ENCODE measurements at places on chromosomes 13 and 19.
A peak's percentile ranks its signal among the peaks of the same experiment; 100 is the strongest.

GRCh38 chr13:113187263-113187669, 21.2 kb downstream of the PCID2 start:
- DNase-seq, result peak; percentile 43
- H3K4me3 ChIP-seq, result no peak overlapping the region
- peaks cover 66% of the 10 kb centered on the region for H3K36me3 ChIP-seq

- peaks cover 64% of the 10 kb centered on the region for H3K27me3 ChIP-seq
- peaks cover 11% of the 10 kb centered on the region for H3K4me1 ChIP-seq
- H3K4me3 ChIP-seq, result no peak overlapping the region
- H3K36me3 ChIP-seq, result no peaks in the 10 kb centered on the region
Observed at GRCh38 chr13:110391273-110391672, 84.2 kb downstream of the COL4A2 start.

DNA sequence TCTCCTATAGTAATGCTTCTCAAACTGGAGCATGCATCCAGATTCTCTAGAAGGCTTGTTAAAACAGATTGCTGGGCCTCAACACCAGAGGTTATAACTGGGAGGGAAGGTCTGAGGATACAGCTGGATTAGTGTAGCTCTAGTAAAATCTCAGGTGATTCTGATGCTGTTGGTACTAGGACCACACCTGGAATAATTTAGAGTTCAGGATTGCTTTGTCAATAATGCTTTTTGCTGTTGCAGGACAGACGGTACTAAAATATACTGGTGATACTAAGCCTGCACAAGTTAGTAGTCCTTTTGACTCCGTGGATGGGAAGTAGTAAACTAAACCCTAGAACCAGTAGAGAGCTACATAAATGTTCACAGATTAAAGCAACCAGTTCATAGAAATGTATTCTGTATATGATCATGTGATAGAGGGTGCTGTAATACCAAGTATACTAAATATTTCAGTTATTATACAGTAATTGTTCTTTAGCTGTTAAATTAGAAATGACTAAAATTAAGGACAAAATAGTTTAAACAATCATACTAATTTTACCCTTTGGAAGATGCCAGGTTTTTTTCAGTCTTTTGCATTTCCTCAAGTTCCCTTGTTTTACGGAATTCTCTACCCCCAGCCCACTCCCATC, 258.2 kb upstream of the STARD13 start:
- H3K27me3 ChIP-seq, result no peaks in the 10 kb centered on the region
- peaks cover 34% of the 10 kb centered on the region for H3K4me1 ChIP-seq
- DNase-seq, result no peak
- H3K4me3 ChIP-seq, result peak overlapping the region; percentile 93
- H3K36me3 ChIP-seq, result peaks cover 4% of the 10 kb centered on the region

GRCh38 chr13:33745370-33746324, 72.3 kb upstream of the RFC3 start:
- H3K27ac ChIP-seq, result no peak overlapping the region
- no peaks in the 10 kb centered on the region for H3K27me3 ChIP-seq
- H3K36me3 ChIP-seq, result no peaks in the 10 kb centered on the region
- DNase-seq, result no peak
- H3K4me3 ChIP-seq, result no peak overlapping the region

DNA sequence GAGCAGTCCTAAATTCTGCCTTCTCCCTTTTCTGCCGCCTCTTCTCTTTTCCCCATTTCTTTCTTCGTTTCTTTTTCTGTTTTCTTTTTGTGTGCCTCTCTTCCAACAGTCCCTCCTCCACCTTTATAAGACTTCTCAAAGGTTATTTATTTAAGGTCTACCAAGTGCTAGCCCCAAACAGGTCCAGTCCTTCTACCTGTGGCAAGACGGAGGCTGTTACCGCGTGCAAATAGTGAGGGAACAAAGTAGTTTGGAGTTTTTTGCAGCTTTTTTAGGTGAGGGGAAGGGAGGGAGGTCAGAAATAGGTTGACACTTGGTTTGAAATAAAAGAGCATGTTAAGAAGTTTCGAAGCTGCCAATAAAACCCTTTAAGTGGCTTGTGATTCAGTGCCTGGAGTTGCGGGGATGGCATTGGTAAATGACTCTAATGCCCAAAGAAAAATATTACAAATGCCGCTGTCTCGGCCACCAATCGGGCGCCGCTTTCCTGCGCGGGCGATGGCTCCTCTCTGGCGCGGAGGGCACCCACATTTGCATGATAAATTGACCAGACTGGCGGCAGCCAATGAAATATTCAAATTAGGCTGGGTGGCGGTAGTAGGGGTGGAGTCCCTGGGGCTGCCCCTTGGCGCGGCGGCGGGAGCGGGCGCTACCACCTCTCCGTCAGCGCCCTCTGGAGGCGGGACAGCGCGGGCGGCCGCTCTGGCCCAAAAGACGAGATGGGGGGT, 7.5 kb upstream of the TSHZ3 start:
- H3K4me1 ChIP-seq, result peaks cover 24% of the 10 kb centered on the region
- DNase-seq, result peak; percentile 58
- no peak overlapping the region for H3K27ac ChIP-seq

DNA sequence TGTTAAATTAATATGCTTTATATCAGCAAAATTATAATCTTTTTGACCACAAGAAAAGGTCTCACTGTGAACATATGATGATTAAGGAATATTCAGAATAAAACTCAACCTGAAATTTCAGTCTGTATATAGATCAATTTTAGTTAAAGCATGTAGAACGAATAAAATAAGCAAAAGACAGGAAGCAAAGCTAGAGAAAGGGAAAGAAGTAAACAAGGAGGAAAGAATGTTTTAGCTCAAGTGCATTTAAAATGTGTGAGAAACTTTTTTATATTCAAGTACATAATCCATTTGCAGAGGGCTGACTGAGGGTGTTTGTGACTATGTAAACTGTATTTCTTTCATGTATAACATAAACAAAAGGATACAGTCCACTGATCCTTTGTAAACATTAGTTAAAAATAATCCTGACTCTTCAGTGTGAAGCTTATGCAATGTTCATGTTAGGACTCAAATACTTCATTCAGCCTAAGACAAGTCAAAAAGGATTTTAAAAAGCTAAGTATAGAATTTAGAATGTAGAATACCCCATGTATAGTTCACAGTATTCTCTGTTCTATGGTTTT, 472.1 kb downstream of the DIAPH3 start:
- H3K27me3 ChIP-seq, result no peaks in the 10 kb centered on the region
- no peak overlapping the region for H3K4me3 ChIP-seq
- no peak for DNase-seq
- no peaks in the 10 kb centered on the region for H3K4me1 ChIP-seq
- H3K36me3 ChIP-seq, result no peaks in the 10 kb centered on the region

DNA sequence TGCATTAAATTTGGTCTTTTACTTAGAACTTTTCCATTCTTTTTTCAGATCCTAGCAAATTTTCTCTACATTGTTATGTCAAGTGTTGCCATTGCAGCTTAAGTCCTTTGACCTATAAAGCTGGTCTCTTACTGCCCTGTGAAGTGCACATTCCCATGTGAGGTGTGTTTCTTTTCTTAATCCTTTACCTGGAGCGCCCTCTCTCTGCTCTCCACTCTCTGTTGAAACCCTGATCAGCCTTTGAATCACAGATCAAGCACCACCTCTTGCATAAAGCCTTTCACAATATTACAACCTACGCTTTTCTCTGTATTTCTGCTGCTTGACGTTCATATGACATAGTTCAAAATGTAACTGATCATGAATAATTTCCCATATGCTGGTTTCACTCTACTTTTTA, 84.8 kb downstream of the PCDH17 start:
- no peak overlapping the region for H3K4me3 ChIP-seq
- no peaks in the 10 kb centered on the region for H3K4me1 ChIP-seq
- no peak overlapping the region for H3K27ac ChIP-seq
- H3K36me3 ChIP-seq, result no peaks in the 10 kb centered on the region
- no peak for DNase-seq

- H3K4me1 ChIP-seq, result no peaks in the 10 kb centered on the region
- H3K4me3 ChIP-seq, result no peak overlapping the region
- no peak for DNase-seq
- no peak overlapping the region for H3K27ac ChIP-seq
- H3K27me3 ChIP-seq, result peaks cover 16% of the 10 kb centered on the region
Observed at GRCh38 chr13:51269039-51269438, 46.8 kb downstream of the FAM124A start.

DNA sequence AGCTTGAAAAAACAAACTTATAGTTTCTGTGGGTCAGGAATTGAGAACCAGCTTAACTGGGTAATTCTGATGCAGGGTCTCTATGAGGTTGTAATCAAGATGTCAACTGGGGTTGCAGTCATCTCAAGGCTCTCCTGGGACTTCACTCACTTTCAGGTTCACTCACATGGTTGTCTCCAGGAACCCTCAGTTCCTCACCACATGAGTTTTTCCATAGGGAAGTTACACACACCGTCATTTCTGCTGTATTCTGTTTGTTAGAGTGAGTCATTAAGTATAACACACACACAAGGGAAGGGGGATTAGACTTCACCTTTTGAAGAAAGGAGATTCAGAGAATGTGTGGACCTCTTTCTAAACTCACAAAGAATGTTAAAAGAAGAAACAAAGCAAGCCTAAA, 34.9 kb upstream of the MLNR start:
- H3K4me1 ChIP-seq, result peaks cover 12% of the 10 kb centered on the region
- H3K27ac ChIP-seq, result peak overlapping the region; percentile 6
- no peak for DNase-seq
- no peak overlapping the region for H3K4me3 ChIP-seq
- no peaks in the 10 kb centered on the region for H3K27me3 ChIP-seq

GRCh38 chr19:56087647-56088496, 33.2 kb downstream of the ZNF787 start:
- peaks cover 18% of the 10 kb centered on the region for H3K36me3 ChIP-seq
- H3K27me3 ChIP-seq, result no peaks in the 10 kb centered on the region
- H3K27ac ChIP-seq, result no peak overlapping the region
- H3K4me1 ChIP-seq, result no peaks in the 10 kb centered on the region
- no peak for DNase-seq

GRCh38 chr19:48719263-48720171, at the start of gene MAMSTR:
Gene MAMSTR, minus strand, starts transcription at chr19:48719725. Its CDS starts 694 bp downstream, at chr19:48719031.
- H3K4me1 ChIP-seq, result peaks cover 36% of the 10 kb centered on the region
- no peak for DNase-seq
- peaks cover 1% of the 10 kb centered on the region for H3K36me3 ChIP-seq
- peak within 1 kb of the TSS; percentile 96 for H3K4me3 ChIP-seq
- peaks cover 15% of the 10 kb centered on the region for H3K27me3 ChIP-seq
